Activated CD4-positive, alpha-beta T cell treated with anti-CD3 and anti-CD28 coated beads, Interleukin-2, amount 50 U/mL, for 24 hours (primary cell): ENCODE measurements at places on chromosomes 1 and 21.

DNA sequence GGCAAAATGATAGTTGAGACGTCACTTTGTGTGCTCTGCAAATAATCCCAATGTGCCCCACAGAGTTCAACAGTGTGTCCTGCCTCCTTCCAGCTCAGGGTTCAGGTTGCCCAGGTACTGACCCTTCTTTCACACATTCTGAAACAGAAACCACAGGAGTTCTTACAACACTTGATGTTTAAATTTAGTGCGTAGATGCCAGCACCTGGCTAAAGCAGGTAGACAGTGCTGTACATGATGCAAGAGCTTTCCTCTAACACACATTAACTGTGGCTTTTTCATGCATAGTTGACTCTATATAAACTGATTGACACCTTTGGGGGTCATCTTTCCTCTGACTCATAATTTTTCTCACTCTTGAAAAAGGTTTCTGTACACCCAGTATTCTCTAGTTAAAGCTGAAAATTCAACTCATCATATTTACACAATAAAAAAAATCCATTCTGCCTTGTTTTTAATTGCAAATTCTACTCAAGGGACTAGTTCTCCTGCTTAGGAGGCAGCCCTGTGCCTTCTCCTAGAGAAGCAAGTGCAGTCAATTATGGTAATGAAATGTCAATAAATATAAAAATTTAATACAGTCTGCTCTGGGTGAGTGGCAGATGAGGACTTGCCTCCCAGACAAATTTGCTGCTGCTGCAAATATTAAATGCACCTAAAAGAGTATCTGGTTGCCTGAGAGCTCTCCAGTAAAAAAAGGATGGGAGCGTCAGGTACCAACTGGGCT, 91.4 kb downstream of the NR5A2 start:
- no peak for DNase-seq

- DNase-seq: no peak
Observed at GRCh38 chr1:43994794-43995790, 3.7 kb downstream of the CCDC24 start.

DNA sequence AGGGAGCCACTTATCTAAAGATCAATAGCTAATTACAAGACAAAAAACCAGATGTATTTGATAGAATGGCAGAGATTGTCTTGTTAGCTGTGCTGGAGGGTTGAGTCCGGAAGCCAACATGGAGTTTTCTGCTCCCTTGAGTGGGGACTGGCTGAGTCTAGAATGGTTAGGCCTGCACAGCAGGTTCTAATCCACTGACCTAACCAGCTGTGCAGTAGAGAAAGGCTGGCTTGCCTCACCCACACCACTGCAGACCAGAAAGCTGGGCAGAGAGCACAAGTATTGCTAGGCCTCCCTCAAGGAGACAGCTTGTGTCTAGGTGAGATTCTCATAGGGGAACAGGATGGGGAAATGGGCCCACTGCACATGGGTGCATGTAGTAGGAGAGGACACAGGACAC, 11.7 kb upstream of the GNG12 start:
- DNase-seq: no peak

DNA sequence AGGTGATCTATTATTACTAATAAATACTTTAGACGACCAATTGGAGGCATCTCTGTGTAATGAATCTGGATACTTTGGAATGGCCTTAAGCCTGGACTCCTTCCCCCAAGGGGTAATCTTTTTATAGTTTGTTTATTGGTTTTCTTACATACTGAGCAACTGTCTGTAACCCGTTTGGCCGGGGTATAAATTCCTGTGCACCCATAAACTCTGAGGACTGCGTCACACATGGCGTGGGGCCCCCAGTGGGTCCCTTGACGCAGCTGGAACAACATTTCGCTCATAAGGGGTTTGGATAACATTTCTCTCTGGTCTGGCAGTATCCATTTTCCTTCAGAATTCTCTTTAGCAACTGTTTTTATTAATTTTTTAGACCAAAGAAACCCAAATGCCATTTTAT, 26.5 kb downstream of the SCCPDH start:
- DNase-seq: no peak

GRCh38 chr1:45669379-45669778, 17.0 kb downstream of the GPBP1L1 start:
- no peak for DNase-seq

DNA sequence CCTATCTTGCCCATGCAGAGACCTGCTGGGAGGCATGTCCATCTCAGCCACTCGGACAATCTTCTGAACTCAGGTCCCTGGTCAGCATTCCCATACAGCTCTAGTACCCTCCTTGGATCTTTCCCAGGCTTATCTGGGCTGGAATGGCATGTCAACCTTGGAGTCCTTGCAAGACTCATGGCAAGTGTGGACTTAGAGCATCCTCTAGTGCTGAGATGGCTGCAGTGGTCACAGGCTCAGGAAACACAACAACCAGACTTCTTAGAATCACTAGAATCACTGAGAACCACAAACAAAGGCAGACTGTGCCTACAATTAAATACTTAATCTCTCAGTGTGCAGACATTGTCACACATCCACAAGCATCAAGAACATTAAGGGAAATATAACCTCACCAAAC, 73.1 kb upstream of the TSHB start:
- DNase-seq: no peak

- no peak for DNase-seq
Observed at GRCh38 chr1:93042187-93043056, 36.7 kb upstream of the MTF2 start.

GRCh38 chr1:47388030-47388890, 27.8 kb upstream of the FOXE3 start:
- DNase-seq: no peak
